ENCODE measurements at places on chromosomes 3 and 15.
A peak's percentile ranks its signal among the peaks of the same experiment; 100 is the strongest.

- DNase-seq: peak; percentile 60
Observed at GRCh38 chr15:89672221-89673164, 6.7 kb downstream of the PLIN1 start.

DNA sequence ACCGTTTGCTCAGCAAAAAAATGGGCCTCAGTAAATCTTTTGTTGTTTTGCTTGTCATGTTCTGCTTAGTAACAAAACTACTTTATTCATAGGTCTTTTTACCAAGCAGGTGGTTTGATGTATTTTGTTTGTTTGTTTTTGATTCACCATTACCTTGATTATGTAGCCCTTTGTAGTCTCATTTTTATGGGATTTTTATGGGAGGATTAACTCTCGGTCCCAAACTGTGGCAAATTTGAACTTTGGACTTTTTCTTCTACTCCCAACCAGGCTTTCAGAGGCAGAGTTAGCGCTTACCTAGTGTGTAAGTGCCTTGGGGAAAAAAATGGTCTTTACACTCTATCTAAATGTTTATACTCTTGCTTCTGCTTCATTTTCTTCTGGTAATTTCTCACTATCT, 276.7 kb upstream of the POU1F1 start:
- no peak for DNase-seq

DNA sequence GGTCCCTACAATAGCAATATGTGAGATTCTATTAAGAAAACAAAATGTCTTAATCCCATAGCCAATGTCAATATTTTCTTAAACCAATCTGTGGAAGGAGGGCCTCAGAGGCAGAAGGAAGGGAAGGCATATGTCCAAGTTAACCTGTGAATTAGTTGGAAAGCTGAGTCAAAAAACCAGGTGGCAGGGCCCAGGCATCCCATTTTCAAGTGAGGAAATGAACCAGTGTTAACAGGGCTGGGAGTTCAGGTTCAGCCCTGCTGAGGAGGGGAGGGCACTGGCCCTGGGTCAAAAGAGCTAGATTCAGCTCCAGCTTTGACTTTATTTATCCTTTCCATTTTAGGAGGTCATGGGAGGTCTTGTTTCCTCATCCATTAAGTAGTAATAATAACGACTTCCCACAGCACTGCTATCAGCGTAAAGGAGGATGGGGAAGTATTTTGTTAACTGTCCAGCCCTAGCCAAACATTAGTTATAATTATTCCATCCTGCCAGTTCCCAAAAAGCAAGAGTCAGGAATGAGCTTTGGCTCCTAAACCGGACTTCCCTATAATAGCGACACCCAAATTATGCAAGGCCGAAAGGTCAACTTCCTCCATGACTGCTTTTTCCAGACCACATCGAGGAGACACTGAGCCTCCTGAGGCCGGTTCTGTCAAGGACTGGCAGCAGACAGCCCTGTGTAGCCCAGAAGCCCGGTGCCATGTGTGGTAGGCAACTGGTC, 3.2 kb downstream of the MASP1 start:
- no peak for DNase-seq

- DNase-seq: peak; percentile 75
Observed at GRCh38 chr15:68618394-68618793, 39.6 kb downstream of the CORO2B start.

DNA sequence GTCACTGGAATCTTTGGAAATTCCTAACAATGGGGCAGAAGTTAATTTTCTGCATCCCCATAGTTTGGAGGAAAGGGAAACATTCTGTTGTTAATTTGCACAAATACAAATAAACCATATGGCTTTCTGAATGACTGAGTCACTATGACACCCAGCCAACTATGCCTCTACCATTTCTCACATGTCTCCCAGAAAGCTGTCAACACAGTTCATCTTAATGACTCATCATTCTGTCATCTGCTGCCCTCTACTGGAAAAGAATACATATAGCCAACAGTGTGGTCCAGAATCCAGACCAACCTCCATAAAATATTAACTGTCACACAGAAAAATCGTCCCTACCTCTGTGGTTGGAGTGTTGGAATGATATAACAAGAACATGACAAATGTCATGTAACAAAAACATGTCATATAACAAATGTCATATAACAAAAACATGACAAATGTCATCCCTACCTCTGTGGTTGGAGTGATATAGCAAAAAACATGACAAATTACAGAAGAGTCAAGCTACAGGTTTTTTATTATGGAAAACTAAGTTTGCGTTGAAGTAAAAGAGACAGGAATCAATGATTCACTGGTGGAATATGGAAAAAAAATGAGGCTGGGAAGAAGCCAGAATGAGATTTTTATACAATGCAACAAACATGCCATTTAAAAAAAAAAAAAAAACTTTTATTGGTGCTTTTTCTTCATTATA, 47.7 kb upstream of the GYG1 start:
- peak; percentile 90 for DNase-seq

- DNase-seq: no peak
Observed at GRCh38 chr3:178117641-178118040, 418.6 kb upstream of the KCNMB2 start.

DNA sequence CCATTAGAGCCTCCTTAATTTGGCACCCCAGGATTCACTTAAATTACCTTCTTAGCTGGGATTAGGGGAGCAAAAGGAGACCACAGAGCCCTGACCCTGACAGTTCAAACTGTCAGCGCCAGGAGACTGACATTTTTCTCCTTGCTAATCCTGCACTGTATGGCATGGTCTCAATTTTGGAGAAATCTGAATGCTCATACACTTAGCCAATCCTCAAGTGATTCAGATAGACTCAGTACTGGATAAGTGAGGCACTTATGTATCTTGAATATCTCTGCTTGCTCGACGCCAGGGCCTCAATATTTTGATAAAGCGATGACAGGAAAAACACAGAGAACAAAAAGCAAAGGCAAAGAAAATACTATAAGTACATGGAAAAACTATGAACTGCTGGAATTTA, 375.9 kb upstream of the WNT5A start:
- no peak for DNase-seq

- no peak for DNase-seq
Observed at GRCh38 chr3:155339052-155339451, 45.6 kb upstream of the STRIT1 start.

DNA sequence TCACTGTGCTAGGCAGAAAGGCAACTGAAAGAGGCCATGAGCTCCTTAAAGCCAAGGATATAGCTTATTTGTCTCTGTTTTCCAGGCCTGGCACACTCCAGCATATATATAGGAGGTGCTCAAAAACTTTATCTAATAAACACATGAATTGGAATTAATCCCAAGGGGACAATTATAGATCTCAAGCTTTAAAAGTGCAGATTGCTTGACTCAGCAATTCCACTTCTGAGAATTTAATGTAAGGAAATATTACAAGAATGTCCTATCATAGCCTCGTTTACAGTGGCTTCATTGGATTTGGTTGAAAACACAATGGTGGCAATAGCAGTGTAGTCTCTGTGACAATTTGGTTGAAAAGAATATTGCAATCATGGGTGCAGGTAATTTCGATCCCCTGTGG, 267.3 kb downstream of the SHQ1 start:
- DNase-seq: no peak

DNA sequence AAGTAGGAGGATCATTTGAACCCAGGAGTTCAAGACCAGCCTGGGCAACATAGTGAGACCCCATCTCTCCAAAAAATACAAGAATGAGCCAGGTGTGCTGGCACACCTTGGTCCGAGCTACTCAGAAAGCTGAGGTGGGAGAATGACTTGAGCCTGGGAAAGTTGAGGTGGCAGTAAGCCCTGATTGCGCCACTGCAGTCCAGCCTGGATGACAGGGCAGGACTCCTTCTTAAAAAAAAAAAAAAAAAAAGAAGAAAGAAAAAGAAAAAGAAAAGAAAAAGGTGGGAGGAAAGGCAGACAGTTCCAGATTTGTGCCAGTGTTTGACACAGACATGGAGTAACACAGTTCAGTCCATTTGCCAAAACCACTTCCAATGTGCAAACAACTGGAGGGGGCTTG, 75.7 kb downstream of the ATP10A start:
- DNase-seq: no peak

GRCh38 chr3:165868088-165868487, 30.9 kb upstream of the BCHE start:
- DNase-seq: no peak

- DNase-seq: peak; percentile 90
Observed at GRCh38 chr15:42650208-42651066, 75.0 kb downstream of the STARD9 start.

DNA sequence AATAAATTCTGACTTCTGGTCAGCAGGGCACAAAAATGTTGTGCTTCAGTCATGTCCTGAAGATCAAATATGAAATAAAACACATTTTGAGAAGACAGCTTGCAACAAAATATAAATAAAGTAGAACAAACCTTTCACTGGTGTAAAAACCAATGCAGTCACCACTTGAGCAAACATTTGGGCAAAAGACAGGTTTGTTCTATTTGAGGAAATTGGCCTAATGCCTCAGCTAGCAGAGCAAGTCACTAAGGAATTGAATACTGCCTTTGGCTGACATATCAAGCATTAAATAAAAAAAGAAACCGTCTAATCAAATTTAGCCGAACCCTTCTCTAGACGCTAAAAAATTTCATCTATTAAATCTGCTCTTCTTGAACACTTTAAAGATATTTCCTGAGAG, 475.4 kb upstream of the CNTN3 start:
- no peak for DNase-seq

GRCh38 chr3:69888040-69888942, 111.2 kb upstream of the SAMMSON start:
- DNase-seq: no peak

DNA sequence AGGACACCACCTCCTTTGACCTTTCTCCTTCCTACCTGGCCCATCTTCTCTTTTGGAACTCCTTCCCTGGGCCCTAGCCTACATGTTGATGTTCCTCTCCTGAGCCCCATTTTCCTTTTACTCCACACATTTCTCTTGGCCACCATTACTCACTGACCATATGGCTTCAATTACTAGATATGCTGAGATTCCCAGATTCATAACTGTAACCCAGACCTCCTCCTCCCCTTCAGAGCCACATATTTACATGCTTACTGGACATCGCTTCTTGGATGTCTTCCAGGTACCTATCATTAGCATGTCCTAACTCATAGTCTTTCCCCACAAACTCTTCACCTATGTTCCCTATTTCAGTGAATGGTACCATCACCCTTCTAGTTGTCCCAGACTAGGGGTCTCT, 24.4 kb upstream of the TRIM59 start:
- peak; percentile 82 for DNase-seq

DNA sequence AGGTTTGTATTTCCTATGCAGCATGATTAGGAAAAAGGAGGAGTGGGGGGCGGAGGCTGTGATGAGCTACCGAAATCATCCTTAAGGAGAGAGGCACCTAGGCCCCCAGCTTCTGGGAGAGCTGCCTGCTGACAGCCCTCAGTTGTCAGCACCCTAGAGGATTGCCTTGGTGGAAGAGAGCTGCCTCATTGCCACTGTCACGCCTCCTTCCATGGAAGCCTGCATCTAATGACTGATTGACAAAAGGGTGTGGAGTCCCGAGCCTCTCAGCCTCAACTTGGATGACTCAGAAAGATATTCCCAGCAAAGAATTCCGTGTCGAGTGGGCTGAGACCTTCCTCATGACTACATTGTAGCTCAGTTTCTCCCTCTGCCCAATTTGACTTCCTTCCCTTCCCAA, 320.4 kb upstream of the PROK2 start:
- no peak for DNase-seq

- peak; percentile 25 for DNase-seq
Observed at GRCh38 chr15:60830479-60830878, 351.5 kb upstream of the ICE2 start.

GRCh38 chr15:88624156-88624970, 3.2 kb downstream of the AEN start:
- DNase-seq: peak; percentile 72

DNA sequence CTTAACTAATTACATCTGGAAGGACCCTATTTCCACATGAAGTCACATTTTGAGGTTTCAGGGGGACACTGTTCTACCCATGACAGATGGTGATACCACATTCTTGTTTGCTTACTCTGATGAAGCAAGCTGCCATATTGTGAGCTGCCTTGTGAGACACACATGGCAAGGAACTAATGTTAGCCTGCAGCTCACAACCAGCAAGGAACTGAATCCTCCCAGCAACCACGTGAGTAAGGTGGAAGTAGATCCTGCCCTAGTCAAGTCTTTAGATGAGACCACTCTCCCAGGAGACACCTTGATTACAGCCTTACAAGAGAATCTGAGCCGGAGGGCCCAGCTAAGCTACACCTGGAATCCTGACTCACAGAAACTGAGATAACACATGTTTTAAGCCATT, 160.1 kb downstream of the PDE8A start:
- no peak for DNase-seq

DNA sequence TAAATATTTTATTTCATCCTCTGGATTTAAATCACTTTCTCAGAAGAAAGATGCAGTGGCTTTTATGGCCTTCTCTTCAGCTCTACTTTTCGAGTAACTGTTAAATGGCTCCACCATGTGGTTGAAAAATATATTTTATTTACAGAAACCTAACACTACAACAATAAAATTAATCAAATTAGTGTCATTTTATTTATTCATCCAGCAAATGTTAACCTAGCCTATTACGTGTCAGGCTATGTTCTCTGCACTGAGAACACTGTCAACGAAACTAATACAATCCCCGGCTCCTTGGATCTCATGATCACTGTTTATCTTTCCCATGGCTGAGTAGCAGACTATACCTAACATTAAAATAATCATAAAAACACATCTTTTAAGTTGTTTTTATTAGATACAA, 148.0 kb upstream of the OSTN start:
- peak; percentile 49 for DNase-seq

- no peak for DNase-seq
Observed at GRCh38 chr15:31275331-31276262, 51.0 kb upstream of the KLF13 start.

Measured in fibroblast of pulmonary artery (primary cell).